Hepatic stellate cell (primary cell): ENCODE measurements at places on chromosomes 12 and 14.

DNA sequence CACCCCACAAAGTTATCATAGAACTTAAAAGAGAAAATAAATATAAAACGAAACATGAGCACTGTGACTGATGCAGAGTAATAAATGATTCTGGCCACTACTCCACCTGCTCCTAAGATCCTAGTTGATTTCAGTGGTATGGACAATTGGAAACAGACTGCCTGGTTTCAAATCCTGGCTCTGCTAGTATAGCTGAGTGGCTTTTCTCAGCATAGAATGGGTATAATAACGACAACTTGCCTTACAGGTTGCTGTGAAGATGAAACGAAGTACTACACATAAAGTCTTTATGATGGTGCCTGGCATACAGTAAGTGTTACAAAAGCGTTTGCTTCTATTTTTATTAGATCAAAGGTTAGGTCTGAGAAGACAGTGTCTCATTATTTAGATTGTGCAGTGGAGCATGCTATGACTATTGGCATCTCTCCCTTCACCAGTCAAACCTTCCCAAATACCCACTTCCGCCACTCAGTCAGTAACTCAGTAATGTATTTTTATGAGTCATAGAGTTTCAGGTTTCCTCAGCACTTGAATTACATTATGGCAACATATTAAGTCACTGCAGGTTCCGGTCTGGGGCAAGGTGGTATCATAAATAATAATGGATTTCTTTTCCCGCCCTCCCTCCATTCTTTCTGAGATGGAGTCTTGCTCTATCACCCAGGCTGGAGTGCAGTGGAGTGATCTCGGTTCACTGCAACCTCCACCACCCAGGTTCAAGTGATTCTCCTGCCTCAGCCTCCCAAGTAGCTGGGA is 29.7 kb upstream of the NR2C1 start:
- peak; percentile 27 for DNase-seq

DNA sequence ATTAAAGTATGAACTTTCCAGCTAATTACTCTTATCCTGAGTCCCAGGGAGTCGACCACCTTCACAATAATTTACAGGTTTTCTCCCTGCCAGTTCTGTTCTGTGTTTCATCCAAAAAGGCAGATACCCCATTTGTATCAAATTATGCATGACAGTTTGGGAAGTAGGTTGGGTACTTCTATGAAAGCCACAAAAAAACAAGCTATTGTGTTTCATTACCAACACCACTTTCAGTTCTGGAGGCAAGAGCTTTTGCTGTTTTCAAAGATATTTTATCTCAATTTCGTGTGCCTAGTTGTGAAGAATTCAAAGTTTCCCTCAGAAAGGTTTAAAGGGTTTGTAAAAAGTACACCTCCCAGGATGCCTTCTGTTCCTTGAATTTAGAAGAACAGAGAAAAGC is 557.4 kb downstream of the FLRT2 start:
- DNase-seq, result no peak

GRCh38 chr14:54470701-54471100 is 18.1 kb downstream of the GMFB start:
- no peak for DNase-seq

DNA sequence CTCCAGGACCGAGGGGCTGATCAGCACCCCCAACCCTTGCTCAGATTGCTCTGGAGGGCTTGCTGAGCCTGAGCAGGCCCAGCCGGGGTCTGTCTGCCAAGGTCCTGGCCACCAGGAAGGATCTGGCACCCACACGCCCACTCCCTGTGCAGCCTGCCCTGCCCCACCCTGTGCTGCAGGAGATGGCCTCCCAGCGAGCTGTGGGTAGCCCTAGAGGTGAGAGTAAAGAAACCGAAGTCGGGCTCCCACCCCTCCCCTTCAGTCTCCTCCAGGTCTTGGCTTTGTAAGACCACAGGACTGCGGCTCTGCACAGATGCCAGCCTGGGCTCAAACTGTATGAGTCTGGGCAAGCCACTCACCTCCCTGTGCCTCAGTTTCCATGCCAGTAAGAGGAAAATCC is 307.8 kb downstream of the BCL11B start:
- no peak for DNase-seq

DNA sequence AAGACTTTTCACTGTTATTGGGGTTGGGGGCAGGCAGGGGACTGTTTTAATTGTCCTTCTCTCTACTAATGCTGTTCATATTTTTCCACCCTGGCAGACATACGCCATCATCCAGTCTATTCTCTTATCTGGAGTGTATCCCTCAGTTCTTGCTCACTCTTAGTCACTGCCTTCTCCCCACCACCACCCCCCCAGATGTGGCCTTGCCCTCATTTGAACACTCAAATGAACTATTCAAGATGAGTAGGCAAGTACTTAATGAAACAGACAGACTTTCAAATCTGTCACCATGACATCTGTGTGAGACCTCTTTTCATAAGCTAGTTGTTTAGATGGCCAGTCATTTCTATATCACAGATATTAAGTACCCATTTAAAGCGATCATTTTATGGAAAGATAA is 10.1 kb downstream of the NUDT4 start:
- DNase-seq, result peak; percentile 46

- DNase-seq, result no peak
Observed at GRCh38 chr14:63966407-63966806, 113.6 kb downstream of the SYNE2 start.

- DNase-seq, result no peak
Observed at GRCh38 chr14:99156090-99156425, 115.9 kb downstream of the BCL11B start.

DNA sequence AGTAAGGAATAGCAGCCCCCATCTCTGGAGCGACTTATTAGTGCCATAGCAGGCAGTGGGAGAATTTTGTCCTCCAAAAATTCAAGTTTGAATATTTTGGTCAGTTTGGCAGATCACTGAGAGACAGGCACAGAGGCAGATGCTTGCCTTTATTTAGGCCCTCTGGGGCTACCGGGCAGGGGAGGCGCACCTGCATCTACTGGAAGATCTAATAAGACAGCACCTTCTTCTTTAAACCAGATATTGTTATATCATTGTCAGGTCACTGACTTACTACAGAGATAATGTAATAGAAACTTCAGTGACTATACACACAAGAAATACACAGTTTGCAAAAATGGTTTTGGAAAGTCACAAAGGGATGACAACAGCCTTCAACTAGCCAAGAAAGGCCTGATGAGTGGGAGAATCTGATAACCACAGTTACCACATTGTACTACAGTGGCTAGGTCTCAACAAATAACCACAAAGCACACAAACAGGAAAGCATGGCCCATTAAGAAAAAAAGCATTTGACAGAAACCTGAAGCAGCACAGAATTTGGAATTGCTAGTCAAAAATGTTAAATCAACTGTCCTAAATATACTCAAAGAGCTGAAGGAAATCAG is 56.8 kb downstream of the CDK17 start:
- DNase-seq, result no peak

DNA sequence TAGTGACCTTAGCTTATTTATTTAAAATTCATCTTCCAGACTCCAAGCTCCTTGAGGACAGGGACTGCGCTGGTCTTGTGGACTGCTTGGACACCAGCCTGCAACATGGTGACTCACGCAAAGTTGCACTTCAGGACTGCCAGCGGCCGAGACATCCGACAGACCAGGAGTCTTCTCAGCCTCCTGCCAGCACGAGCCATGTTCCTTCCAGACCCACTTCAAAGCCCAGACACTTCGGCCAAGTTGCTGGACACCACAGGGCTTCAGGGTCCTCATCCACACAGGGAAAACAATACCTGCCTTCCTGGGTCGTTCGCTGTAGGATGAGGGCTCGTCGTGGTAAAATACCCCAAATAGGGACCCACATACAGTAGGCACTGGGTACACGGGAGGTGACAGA is 88.7 kb downstream of the BCL11B start:
- DNase-seq, result no peak

GRCh38 chr12:44465139-44465538 is 411.0 kb downstream of the NELL2 start:
- no peak for DNase-seq

- peak; percentile 34 for DNase-seq
Observed at GRCh38 chr12:71840231-71840847, 780 bp downstream of the TBC1D15 start.

DNA sequence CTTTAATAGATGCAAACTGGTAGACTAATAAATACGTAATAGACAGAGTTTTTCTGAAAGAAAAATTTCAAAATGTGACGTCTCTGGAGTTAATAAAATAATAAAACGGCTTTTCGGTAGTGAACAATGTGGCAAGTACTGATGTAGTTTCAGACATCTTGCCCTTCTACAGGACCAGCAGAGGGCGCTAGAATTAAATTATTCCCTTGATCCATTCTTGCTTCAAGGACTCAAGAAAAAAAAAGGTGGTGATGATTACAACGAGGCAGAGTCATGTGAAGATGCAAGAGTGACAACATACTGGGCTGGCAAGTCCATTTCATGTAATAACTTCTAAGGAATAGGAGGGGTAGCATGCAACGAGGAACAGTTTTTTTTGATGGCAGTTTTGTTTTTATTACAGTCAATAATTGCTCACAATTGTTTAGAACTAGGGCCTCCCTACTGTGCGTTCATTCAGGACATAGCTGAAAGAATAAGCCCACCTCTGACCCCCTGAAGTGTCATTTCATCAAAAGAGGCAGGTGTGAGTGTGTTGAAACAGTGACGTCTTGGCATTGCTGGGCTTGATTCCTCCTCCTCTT is 101.0 kb upstream of the GZMB start:
- DNase-seq, result no peak
